ENCODE measurements at places on chromosomes 7 and 10.

GRCh38 chr7:13496976-13497375 is 492.5 kb downstream of the ETV1 start:
- no peak for DNase-seq
- H3K27me3 ChIP-seq = no peaks in the 10 kb centered on the region
- H3K27ac ChIP-seq = no peak overlapping the region
- no peaks in the 10 kb centered on the region for H3K4me1 ChIP-seq

- no peak overlapping the region for H3K4me3 ChIP-seq
- H3K4me1 ChIP-seq = peaks cover 99% of the 10 kb centered on the region
- peaks cover 2% of the 10 kb centered on the region for H3K36me3 ChIP-seq
- no peak for DNase-seq
- H3K27ac ChIP-seq = peak overlapping the region; percentile 87
Measured at GRCh38 chr10:125148528-125148927, 11.8 kb downstream of the CTBP2 start.

DNA sequence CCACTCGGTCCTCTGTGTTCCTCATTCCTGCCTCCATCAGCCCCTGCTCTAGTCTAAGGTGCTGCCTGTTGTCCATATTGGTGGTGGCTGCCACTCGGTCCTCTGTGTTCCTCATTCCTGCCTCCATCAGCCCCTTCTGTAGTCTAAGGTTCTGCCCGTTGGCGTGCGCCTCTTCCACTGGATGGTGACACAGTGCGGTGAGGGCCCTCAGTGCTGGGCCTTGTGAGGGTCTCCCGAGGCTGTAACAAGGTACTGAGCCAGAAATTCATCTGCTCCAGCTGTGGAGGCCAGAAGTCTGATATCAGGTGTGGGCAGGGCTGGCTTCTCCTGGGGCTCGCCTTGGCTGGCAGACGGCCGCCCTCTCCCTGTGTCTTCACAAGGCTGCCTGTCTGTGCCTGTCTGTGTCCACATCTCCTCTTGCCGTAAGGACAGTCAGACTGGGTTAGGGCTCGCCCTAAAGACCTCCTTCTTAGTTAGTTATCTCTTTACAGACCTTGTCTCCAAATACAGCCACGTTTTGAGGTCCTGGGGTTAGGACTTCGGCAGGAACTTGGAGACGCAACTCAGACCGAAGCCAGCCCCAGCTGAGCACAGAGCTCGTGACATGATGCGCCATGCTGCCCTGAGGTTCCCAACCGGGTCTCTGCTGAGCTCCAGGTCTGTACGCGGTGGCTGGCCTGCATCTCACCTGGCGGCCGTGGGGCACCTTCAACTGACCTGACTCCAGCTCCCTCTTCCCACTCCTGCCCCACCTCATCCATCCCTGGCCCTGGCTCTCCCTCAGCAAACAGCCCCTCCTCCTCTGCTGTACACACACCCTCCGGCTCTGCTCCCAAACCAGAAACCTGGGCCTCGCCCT is 181.4 kb upstream of the SHH start:
- H3K27ac ChIP-seq = no peak overlapping the region
- no peaks in the 10 kb centered on the region for H3K27me3 ChIP-seq
- no peak for DNase-seq
- peaks cover 40% of the 10 kb centered on the region for H3K4me1 ChIP-seq
- H3K4me3 ChIP-seq = no peak overlapping the region

GRCh38 chr10:86773498-86773897 is 17.1 kb downstream of the BMPR1A start:
- H3K4me1 ChIP-seq = no peaks in the 10 kb centered on the region
- no peak overlapping the region for H3K27ac ChIP-seq
- H3K4me3 ChIP-seq = no peak overlapping the region
- H3K27me3 ChIP-seq = no peaks in the 10 kb centered on the region
- H3K36me3 ChIP-seq = no peaks in the 10 kb centered on the region

- DNase-seq = no peak
- H3K4me1 ChIP-seq = peaks cover 14% of the 10 kb centered on the region
- no peak overlapping the region for H3K4me3 ChIP-seq
- H3K27me3 ChIP-seq = no peaks in the 10 kb centered on the region
Measured at GRCh38 chr10:73645251-73645650, 4.0 kb upstream of the MYOZ1 start.

GRCh38 chr10:95655571-95656290 is 780 bp downstream of the ALDH18A1 start:
- no peak overlapping the region for H3K27ac ChIP-seq
- DNase-seq = peak; percentile 38
- H3K4me3 ChIP-seq = peak overlapping the region; percentile 49
- peaks cover 18% of the 10 kb centered on the region for H3K4me1 ChIP-seq
- no peaks in the 10 kb centered on the region for H3K27me3 ChIP-seq
- peaks cover 11% of the 10 kb centered on the region for H3K36me3 ChIP-seq

GRCh38 chr10:78566284-78567111 is 502.3 kb upstream of the ZMIZ1 start:
- H3K36me3 ChIP-seq = no peaks in the 10 kb centered on the region
- H3K4me3 ChIP-seq = no peak overlapping the region
- H3K27me3 ChIP-seq = no peaks in the 10 kb centered on the region
- no peak overlapping the region for H3K27ac ChIP-seq

DNA sequence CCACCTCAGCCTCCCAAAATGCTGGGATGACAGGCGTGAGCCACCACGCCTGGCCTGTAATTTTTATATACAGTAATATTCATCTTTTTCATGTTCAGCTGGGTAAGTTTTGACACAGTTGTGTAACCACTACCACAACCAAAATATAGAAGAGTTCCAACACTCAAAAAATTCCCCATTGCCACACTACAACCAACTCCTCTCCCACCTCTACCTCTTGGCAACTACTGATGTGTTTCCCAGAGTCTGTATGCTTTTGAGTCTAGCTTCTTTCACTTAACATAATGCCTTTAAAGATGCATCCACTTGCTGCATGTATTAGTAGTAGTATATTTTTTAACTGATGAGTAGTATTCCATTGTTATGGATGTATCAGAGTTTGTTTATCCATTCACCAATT is 90.7 kb downstream of the SRPK2 start:
- H3K27me3 ChIP-seq = no peaks in the 10 kb centered on the region
- peaks cover 17% of the 10 kb centered on the region for H3K4me1 ChIP-seq
- H3K36me3 ChIP-seq = no peaks in the 10 kb centered on the region
- DNase-seq = no peak
- no peak overlapping the region for H3K4me3 ChIP-seq

GRCh38 chr7:35645691-35646090 is 49.2 kb downstream of the HERPUD2 start:
- DNase-seq = no peak
- peaks cover 10% of the 10 kb centered on the region for H3K36me3 ChIP-seq
- no peak overlapping the region for H3K4me3 ChIP-seq
- peaks cover 15% of the 10 kb centered on the region for H3K4me1 ChIP-seq
- H3K27me3 ChIP-seq = no peaks in the 10 kb centered on the region

GRCh38 chr7:108299251-108299973 is 156.8 kb downstream of the NRCAM start:
- H3K4me3 ChIP-seq = no peak overlapping the region
- no peaks in the 10 kb centered on the region for H3K36me3 ChIP-seq
- H3K27ac ChIP-seq = no peak overlapping the region
- H3K27me3 ChIP-seq = no peaks in the 10 kb centered on the region

DNA sequence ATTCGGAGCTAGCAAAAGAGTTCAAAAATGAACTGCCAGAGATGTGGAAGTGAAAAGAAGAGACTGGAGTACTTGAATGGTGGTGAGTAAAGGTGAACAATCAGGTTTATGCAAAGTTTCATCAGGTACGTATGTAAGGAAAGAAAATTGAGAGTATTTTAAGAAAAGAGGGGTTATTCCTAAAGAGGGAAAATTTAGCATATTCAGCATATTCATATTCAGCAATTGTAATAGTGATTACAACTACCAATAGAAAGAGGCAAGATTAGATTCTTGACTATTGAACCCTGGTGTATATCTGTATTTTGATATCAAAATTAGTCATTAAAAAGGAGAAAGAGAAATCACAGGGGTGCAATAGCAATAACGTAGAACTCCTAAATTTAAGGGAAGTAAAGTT is 100.9 kb downstream of the TES start:
- H3K4me3 ChIP-seq = no peak overlapping the region
- DNase-seq = no peak

GRCh38 chr10:94085766-94086437 is 92.2 kb downstream of the PLCE1 start:
- no peak overlapping the region for H3K27ac ChIP-seq
- no peak for DNase-seq
- no peaks in the 10 kb centered on the region for H3K36me3 ChIP-seq
- H3K4me3 ChIP-seq = no peak overlapping the region

DNA sequence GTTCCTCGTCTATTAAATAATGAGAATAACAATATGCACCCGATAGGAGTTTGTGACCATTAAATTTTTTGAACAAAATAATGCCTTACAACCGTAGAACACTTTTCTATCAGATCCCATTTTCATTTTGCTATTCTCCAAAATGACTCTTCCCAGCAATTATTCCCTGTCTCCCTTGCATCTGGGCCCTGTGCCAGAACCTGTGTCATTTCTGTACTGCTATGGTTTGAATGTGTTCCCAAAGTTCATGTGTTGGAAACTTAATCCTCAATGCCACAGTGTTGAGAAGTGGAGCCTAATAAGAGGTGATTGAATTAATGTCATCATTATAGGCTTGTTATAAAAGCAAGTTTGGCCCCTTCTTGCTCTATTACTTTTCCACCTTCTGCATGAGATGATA is 33.2 kb upstream of the SMNDC1 start:
- no peak overlapping the region for H3K4me3 ChIP-seq
- DNase-seq = no peak
- H3K27ac ChIP-seq = no peak overlapping the region
- no peaks in the 10 kb centered on the region for H3K27me3 ChIP-seq
- no peaks in the 10 kb centered on the region for H3K36me3 ChIP-seq

GRCh38 chr7:130758429-130759056 is 24.5 kb upstream of the KLF14 start:
- H3K27ac ChIP-seq = no peak overlapping the region
- no peak for DNase-seq
- H3K27me3 ChIP-seq = no peaks in the 10 kb centered on the region
- H3K36me3 ChIP-seq = no peaks in the 10 kb centered on the region

- H3K4me3 ChIP-seq = no peak overlapping the region
- no peaks in the 10 kb centered on the region for H3K36me3 ChIP-seq
- H3K27me3 ChIP-seq = no peaks in the 10 kb centered on the region
Measured at GRCh38 chr7:154646126-154647013, 356.6 kb downstream of the PAXIP1 start.

- no peaks in the 10 kb centered on the region for H3K27me3 ChIP-seq
- no peaks in the 10 kb centered on the region for H3K36me3 ChIP-seq
- no peak overlapping the region for H3K27ac ChIP-seq
- H3K4me3 ChIP-seq = no peak overlapping the region
- DNase-seq = no peak
- peaks cover 19% of the 10 kb centered on the region for H3K4me1 ChIP-seq
Measured at GRCh38 chr10:516764-517163, 172.7 kb downstream of the DIP2C start.

DNA sequence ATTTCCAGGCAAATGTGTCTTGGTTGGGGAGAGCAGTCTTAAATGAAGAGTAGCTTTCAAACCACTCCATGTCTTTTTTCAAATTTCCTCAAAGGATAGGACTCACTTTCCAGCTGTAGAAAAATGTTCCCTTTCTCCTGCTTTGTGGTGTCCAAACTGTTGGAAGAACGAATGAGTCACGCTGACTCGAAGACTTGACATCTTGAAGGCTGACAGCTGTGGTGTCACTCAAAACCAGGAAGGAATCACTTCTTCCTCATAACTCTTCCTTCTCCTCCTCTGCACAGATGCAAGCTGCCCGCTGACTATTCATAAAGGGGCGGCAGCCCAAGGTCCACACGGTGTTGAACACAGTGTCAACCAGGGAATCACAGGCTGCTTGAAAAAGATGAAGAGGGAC is 19.2 kb downstream of the PLA2G12B start:
- H3K4me1 ChIP-seq = no peaks in the 10 kb centered on the region
- no peaks in the 10 kb centered on the region for H3K27me3 ChIP-seq
- H3K36me3 ChIP-seq = no peaks in the 10 kb centered on the region
- DNase-seq = no peak
- no peak overlapping the region for H3K4me3 ChIP-seq
- H3K27ac ChIP-seq = no peak overlapping the region

DNA sequence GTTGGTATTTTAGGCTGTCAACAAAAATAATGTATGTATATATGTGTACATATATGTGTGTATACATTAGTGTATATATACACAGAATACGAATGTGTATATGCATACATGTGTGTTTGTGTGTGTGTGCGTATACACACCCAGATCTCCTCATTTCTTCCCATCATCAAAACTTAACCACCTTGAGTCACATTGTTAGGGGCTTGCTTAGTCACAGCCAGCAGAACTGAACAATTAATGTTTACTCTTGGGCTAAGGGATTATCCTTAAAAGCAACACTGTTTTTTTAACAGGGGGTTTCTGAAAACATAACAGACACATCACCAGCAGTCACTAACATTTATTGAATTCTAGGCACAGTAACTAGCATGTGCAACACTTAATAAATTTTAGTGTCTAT is 83.0 kb upstream of the ASAH2 start:
- H3K27me3 ChIP-seq = no peaks in the 10 kb centered on the region
- no peak overlapping the region for H3K27ac ChIP-seq
- no peaks in the 10 kb centered on the region for H3K36me3 ChIP-seq
- H3K4me3 ChIP-seq = no peak overlapping the region
- H3K4me1 ChIP-seq = peaks cover 3% of the 10 kb centered on the region

DNA sequence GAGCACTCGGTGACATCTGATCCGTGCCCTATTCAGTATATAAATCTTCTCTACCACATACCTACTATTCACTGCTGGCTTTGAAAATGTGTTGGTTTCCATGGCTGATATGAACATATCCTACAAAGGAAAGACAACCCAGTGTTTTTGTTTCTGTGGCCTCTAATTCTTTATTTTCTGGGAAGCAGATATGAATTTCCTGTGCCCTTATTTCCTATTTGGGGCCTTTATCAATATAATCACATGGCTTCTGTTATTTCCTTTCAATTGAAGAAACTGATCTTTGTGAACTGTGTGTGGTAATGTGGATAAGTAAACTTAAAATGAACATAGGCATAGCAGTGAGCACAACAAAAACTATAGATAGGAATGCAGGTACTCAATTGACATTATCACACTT is 10.6 kb downstream of the CCNJ start:
- no peak overlapping the region for H3K27ac ChIP-seq
- no peak overlapping the region for H3K4me3 ChIP-seq
- peaks cover 29% of the 10 kb centered on the region for H3K36me3 ChIP-seq
- no peaks in the 10 kb centered on the region for H3K27me3 ChIP-seq
